ENCODE measurements at places on chromosomes 6 and 20.

DNA sequence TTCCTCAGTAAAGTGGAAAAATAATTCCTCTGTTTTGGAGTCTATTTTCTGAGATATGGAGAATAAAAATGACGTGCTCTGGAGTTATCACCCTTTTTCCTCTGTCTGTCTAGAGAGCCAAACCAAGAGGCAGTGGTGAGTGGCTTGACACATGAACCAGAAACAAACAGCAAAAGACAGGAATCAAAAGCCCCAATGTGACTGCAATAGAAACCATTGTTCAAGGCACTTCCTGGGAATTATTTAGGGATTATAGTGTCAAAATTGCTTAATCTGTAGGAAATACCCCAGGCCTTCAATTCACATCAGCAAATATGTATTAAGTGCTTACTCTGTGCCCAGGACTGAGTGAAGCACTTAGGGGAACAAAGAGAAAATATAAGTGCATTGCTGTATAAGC lies 560.4 kb upstream of the JAG1 start:
- no peak for DNase-seq

DNA sequence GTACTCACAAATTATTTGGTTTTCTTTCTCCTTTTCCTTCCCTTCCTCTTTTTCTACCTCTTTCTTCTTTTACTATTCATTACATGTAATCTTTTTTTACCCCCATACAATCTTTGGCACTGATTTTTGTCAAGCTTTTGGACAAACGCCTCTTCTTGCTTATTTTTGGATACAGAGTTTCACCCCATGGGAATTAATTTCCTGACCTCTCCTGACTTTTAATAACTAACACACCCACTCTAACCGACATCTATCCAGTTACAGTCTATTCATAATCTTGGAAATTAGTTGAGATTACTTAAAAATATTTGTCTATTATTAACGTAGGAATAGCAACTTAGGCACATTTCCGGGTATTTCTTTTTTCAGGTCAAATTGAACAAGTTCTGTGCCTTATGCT lies 101.2 kb downstream of the HDGFL1 start:
- no peak for DNase-seq

DNA sequence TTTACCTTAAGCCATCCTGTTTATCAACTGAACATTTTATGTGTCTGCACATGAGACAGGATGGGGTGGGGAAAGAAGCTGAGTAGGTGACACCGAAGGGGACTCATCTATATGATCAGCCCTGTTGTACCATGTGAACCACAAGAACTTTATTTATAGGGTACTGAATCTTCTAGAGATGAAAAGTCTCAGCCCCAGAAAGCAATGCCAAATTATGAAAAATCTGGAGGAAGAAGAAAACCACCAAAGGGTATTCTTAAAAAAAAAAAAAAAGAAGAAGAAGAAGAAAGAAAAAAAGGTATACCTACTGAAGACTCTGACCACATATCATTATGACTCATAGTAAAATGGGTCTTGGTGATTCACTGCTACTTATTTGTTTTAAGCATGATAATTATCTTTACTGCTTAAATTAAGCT lies 39.8 kb upstream of the HBS1L start:
- no peak for DNase-seq

- DNase-seq, result no peak
Observed at GRCh38 chr6:97174471-97174870, 108.5 kb downstream of the MMS22L start.

- DNase-seq, result no peak
Observed at GRCh38 chr20:46122516-46123481, 4.7 kb downstream of the CD40 start.

GRCh38 chr6:131378874-131379273 lies 194.2 kb upstream of the ARG1 start:
- no peak for DNase-seq

GRCh38 chr20:16229813-16230212 lies 343.4 kb downstream of the KIF16B start:
- DNase-seq, result no peak

DNA sequence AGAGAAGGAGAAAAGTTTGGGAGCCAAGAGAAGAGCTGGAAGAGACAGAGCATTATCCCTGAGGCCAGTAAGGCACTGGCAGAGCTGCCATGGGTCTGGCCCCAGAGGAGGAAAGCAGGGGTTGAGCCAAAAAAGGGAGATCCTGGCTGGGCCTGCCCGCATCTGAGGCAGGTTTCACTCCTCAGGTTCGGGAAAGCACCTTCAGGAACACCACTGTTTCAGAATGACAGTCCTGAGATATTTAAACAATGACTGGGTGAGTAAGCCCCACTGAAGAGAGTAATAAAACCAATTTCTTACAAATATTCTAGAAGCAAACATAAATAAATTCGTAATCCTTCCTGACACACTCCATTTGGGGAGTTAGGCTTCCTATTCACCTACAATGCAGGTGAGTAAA lies 152.2 kb downstream of the BACH2 start:
- DNase-seq, result no peak

DNA sequence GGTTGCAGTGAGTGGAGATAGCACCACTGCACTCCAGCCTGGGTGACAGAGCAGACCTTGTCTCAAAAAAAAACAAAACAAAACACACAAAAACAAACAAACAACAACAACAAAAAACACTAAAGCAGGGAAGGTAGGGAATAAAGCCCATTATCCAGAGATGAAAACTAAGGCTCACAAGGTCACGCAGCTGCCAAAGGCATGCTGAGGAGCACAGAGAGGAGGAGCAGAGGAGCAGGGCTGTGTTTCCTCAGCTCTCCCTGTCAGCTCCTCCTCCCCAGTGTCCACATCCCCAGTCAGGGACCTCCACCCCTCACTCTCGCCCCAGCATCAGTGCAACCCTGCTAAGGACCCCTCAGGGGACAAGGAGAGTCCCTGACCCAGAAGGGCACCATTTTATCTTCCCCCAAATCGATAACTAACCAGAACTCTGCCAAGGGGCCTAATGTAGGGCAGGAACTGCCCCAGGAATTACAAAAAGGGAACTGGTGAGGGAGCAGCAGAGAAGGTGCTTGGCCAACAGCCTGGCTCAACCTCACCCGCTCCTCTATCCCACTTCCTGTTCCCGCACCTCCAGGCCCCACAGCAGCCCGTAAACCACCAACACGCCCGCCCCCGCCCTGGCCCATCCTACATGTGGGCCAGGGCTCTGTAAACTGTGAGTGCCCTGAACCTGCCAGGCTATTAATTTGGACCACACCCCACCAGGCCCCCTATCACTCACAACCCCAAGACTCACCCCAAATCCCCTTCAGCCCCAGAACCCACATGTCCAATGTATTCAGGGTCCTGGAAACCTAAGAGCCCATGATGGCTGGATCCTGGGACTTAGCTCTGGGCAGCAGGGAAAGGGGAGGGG lies 9.0 kb downstream of the TEAD3 start:
- no peak for DNase-seq

- DNase-seq, result no peak
Observed at GRCh38 chr6:154070657-154071056, 31.6 kb downstream of the OPRM1 start.

- peak; percentile 26 for DNase-seq
Observed at GRCh38 chr6:143513410-143513809, 1.9 kb upstream of the FUCA2 start.

DNA sequence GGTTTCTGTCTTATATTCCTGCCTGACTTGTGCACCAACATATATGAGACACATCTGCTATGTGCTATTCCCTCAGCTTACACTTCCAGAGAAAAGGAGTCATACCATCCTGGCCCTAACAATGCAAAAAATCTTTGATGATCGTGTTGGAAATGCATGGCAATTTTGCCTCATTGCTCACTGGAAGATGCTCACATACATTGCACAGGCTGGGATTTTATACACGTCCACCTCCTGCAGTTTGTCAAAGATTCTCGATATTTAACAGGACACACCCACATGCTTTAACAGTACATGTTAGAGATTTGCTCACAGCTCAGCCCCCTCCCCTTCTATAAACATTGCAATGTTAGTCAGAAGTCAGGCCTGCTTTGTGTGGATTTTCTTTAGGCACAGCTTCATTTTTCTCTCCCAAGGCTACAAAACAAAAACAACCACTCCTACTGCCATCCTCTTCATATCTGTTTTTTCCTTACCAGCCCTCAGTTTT lies 66.1 kb downstream of the ADGB start:
- DNase-seq, result no peak

- DNase-seq, result peak; percentile 58
Observed at GRCh38 chr20:25296094-25297093, 48.5 kb downstream of the PYGB start.

DNA sequence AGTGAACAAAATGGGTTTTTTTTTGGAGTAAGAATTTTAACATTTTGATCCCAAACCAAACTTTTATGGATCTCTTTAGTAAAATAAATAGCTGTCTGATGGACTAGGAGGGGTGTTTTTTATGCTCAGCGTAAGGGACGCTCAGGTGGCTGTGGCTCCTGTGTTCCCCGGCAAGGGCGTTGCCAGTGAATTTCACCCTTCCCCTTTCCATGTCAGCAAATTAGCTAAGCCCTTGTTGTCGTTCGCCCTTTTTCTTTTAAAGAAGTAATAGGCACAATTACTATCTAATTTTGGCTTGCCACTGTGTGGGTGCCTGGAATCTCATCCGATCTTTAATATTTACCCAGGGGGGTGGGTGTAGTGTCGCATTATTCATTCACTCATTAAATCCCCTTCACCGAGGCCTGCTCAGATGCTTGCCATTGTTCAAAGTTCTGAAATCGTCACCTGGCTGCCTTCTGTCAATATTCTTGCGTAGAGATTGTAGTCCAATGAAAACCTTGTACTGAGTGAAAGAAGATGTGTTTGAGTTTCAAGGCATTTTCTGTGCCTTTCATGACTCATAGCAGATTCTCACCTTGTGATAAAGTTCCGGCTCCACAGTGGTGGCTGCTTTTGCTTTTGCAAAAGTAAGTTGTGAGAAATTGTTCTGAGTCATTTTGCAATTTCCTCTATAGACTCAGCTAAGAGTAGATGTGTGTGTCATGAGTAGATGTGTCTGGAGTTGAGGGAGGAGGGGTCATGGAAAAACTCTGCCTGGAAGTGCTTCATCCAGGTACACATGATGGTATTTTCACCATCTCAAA lies 40.0 kb upstream of the CLDN20 start:
- no peak for DNase-seq

GRCh38 chr20:19970256-19970765 lies 46.9 kb upstream of the NAA20 start:
- no peak for DNase-seq

- DNase-seq, result no peak
Observed at GRCh38 chr6:44143731-44144130, 14.9 kb upstream of the CAPN11 start.

GRCh38 chr6:38824243-38824894 lies 109.3 kb downstream of the DNAH8 start:
- no peak for DNase-seq

GRCh38 chr6:106792536-106793236 lies 163.3 kb downstream of the QRSL1 start:
- DNase-seq, result no peak

GRCh38 chr6:29651413-29652197 lies 5.3 kb upstream of the MOG start:
- DNase-seq, result peak; percentile 77

- peak; percentile 62 for DNase-seq
Observed at GRCh38 chr6:83592770-83593394, 80.5 kb downstream of the PRSS35 start.

GRCh38 chr6:35292494-35292893 lies 5.1 kb upstream of the DEF6 start:
- DNase-seq, result no peak

GRCh38 chr6:144297511-144298100 lies 12.5 kb downstream of the UTRN start:
- DNase-seq, result no peak

GRCh38 chr6:129211626-129212025 lies 328.7 kb downstream of the LAMA2 start:
- no peak for DNase-seq

GRCh38 chr6:2476376-2476775 lies 231.0 kb upstream of the GMDS start:
- DNase-seq, result no peak

DNA sequence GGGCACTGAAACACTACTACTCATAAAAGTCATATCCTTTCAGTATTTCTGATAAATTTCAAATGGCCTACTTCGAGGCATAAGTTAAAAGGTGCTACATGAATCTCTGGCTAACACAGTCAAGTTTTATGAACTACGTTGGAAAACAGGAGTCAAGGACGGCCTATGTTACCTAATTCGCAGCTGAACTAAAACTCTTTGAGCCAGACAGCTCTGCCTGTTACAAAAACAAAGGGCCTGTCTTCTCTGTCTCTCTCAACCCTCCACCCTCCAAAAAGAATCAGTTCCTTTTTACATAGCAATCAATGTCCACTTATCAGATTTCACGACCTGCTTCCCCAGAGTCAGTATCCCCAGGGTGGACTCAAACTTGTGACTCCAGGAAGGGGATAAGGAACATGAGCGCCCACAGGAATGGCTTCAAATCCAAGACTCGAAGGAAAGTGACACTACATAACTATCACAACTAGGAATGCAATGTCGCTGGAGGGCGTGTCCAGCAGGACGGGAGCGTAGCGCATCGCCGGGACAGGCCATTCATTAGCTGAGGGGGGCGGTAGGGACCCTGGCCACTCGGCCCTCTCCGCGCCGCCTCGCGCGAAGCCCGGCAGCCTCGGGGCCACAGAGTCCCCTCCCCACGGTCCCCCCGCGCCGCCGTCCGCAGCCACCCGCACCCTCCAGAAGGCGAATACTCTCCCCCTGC lies 591 bp downstream of the IBTK start:
- DNase-seq, result peak; percentile 51

All from NAMALWA (cell line).